ENCODE measurements at places on chromosomes 5 and 9.

- no peak for DNase-seq
Measured at GRCh38 chr9:70988551-70988950, 132.9 kb downstream of the TRPM3 start.

- no peak for DNase-seq
Measured at GRCh38 chr5:139757727-139758509, 37.7 kb upstream of the PSD2 start.

DNA sequence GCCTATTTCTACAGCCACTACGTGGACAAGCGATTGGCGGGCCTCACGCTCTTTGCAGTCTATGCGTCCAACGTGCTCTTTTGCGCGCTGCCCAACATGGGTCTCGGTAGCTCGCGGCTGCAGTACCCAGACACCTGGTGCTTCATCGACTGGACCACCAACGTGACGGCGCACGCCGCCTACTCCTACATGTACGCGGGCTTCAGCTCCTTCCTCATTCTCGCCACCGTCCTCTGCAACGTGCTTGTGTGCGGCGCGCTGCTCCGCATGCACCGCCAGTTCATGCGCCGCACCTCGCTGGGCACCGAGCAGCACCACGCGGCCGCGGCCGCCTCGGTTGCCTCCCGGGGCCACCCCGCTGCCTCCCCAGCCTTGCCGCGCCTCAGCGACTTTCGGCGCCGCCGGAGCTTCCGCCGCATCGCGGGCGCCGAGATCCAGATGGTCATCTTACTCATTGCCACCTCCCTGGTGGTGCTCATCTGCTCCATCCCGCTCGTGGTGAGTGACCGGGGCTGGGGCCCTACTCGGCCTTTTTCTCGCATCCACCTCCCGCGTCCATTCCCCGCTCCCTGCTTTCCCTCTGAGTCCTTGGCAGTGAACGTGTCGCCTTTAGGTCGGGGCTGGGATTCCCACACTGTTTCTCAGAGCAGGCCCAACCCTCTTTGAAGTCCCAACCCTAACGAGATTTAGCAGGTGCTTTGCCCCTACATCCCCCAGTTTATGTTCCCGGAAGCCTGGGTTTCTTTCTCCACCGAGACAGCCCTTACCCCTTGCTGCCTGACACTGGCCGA lies 1.8 kb downstream of the PTGER4 start:
- DNase-seq = no peak

DNA sequence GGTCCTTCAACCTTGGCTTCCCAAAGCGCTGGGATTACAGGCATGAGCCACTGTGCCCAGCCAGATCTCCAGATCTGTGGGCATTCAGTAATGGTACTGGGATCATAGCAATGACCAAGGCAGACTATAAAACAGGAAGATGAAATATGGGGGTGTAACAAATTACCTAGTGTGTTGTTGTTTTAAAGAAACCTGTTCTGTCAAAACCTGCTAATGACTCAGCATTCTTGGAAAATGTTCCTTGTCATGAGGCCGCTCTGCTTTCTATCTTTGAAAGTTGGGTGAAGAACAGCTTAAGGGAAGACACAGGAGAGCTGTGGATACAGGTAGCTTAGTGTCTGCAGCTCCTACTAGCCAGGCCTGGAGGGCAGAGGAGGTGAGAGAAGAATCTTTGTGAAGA lies 19.4 kb downstream of the TARS1 start:
- DNase-seq = no peak

Measured in Jurkat, Clone E6-1 (cell line).